ENCODE measurements at places on chromosomes 12 and 14.
A peak's percentile ranks its signal among the peaks of the same experiment; 100 is the strongest.

DNA sequence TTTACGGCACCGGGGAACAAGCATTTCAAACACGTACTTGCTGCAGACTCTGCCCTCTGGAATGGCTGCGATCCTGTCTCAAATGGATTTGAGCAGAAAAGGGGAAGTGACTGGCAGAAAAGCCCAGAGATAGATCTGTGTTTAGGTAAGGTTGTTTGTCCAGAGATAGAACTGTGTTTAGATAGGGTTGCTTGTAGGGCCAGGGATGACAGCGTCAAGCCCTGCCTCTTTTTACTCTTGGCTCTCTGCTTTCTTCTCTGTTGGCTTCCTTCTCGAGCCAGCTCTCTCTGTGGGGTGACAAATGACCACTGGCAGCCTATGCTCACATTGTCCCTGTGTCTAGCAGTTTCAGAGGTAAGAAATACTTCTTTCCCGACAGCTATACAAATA, 11.4 kb downstream of the DGLUCY start:
- no peak for DNase-seq

- DNase-seq, result no peak
Observed at GRCh38 chr12:13588574-13588973, 392.0 kb downstream of the EMP1 start.

DNA sequence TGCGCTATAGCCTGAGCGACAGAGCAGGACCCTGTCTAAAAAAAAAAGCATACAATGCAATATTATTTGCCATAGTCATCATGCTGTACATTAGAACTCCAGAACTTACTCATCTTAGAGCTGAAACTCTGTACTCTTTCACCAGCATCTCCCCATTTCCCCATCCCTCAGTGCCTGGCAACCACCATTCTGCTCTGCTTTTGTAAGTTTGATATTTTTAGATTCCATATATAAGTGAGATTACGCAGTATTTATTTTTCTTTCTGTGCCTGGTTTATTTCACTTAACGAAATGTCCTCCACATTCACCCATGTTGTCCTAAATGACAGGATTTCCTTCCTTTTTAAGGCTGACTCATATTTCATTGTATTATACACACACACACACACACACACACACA, 121.8 kb downstream of the BBS10 start:
- DNase-seq, result no peak

DNA sequence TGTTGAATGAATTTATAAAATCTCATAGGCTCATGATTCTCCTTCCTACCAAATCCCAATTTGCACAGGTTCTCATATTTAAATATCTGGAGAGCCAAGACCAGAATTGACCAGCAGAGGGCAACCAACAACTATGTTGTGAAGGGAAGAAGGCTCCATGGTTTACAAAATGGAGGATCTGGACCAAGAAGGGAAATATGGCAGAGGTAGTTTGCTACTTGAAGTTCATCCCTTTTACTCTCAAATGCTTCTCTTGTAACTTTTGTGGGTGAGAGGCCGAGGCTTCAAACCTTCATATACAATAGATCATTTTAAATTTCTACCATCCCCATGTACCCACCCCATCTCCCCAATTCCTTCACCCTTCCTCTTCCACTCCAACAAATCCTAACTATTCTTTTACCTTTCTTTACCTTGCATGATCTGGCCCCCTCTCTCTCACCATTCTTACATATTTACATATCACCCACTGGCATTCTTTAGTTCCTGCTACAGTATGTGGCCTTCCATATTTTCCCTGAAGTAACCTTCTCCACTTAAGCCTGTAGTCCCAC, 3.8 kb upstream of the SMARCC2 start:
- DNase-seq, result peak; percentile 74

DNA sequence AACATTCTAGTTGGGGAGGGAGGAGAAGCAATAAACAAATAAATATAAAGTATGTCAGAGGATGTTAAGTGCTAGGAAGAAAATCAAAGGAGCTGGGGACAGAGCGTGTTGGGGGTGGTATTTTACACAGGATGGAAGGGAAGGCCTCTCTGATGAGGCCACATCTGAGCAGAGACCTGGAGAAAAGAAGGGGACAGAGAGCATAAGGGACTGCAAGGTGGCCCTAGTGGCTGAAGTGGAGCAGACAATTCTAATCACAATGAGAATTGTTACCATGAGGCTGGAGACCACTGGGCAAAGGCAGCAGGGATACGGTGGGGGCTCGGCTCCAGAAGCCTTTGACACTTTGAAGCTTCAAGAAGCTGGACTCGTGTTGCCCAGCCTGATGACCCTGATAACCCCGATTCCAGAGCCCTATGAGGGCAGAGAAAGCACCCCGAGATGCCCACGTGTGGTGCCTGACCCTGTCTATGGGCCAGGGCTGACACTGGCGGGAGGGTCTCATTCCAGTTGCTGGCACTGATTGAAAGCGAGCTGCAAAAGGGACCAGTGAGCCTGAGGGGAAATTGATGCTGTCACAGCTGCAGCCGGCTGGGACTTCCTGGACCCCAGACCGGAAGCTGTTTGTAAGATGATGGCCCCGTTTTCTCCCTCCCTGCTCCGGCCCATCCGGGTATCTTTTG, 169.1 kb downstream of the RBM19 start:
- no peak for DNase-seq
